ENCODE measurements at places on chromosomes 11 and 22. TPM values are rescaled to one million over a fixed set of nuclear protein-coding genes. Genes with fewer than 3 reads are reported as not detected.
A peak's percentile ranks its signal among the peaks of the same experiment; 100 is the strongest.

The CNTF gene
- total RNA-seq: 5.2 TPM

The PGA5 gene
- not detected for total RNA-seq

The RELT gene
- 11.8 TPM for total RNA-seq

DNA sequence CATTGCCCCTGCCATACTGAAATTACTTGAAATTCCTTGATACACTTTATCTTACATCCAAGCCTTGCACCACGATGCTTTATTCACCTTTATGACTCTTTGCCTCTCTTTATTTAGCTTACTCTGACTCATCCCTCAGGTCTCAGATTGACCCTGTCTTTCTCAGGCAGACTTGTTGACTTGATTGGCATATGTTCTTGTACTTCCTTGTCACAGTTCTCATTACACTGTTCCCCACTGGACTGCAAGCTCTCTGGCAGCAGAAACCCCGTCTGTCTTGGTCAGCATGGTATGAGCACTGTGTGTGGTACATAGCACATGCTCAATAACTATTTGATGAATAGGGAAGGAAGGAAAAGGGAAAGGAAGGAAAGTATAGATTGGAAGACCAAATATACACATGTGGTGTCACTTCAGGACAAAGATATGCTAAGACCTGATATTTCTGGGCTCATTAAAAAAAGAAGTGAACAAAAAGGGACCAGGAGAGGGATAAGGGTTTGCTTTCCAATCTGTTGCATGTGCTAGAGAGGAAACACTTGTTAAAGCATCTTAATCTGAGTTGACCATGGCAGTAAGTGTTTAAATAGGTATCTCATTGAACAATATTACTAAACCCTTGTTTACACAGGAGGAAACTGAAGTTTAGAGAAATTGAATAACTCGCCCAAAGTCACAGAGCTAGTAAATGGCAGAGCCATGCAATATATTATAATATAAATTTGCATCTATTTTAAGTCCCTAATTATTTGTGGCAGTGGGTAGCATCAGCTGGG lies 7.2 kb downstream of the LYVE1 start:
- no peaks in the 10 kb centered on the region for H3K36me3 ChIP-seq
- peaks cover 28% of the 10 kb centered on the region for H3K4me1 ChIP-seq
- DNase-seq: peak; percentile 19
- no peak overlapping the region for H3K27ac ChIP-seq

GRCh38 chr22:24155627-24156140 lies 25.6 kb upstream of the SUSD2 start:
- DNase-seq: peak; percentile 68
- peaks cover 9% of the 10 kb centered on the region for H3K4me1 ChIP-seq
- peaks cover 14% of the 10 kb centered on the region for H3K36me3 ChIP-seq
- no peaks in the 10 kb centered on the region for H3K27me3 ChIP-seq
- H3K4me3 ChIP-seq: peak overlapping the region; percentile 84

DNA sequence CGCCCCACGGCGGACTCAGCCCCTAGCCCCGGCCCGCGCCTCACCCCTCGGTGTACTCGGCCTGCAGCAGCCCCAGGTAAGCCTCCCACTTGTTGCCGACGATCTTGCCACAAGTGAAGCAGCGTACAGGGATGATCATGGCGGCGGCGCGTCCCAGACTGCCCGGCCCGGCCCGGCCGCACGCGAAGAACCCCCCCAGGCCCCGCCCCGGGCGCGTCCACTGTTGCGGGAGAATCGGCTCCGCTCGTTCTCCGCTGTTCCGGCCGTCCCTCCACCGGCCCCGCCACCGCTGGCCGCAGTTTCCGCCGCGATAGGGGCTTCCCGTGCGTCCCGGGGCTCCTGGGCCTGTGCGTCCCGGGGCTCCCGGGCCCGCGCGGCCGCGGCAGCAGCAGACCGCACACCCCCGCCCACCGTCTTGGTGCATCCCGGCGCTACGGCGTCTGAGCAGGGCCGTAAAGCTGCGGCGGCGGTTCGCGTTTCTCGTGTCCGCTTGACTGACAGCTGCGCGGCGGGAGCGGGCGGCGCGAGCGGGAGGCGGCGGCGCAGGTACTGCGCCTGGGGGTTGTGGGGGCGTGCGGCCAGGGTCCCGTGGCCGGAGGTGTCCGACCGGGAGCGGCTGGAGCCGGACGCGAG lies at the start of the genes POLR2L and TSPAN4:
Gene POLR2L (minus strand): TSS at position 160 of the 633 bp plus-strand sequence. CDS start 21 bp downstream, at position 139.
Gene TSPAN4 (plus strand): TSS at position 483 of the 633 bp plus-strand sequence. CDS start 7,453 bp downstream, outside the sequence.
- peaks cover 69% of the 10 kb centered on the region for H3K36me3 ChIP-seq
- H3K27me3 ChIP-seq: no peaks in the 10 kb centered on the region
- H3K4me3 ChIP-seq: peak within 1 kb of the TSS; percentile 77
- peak within 1 kb of the TSS; percentile 68 for H3K27ac ChIP-seq
- peaks cover 23% of the 10 kb centered on the region for H3K4me1 ChIP-seq

- no peak for DNase-seq
- H3K36me3 ChIP-seq: no peaks in the 10 kb centered on the region
- H3K4me3 ChIP-seq: no peak overlapping the region
- H3K4me1 ChIP-seq: no peaks in the 10 kb centered on the region
Measured at GRCh38 chr11:118699506-118700220, 20.2 kb upstream of the TREH start.
